HL-60 (cell line): ENCODE measurements at places on chromosomes 6 and 20.
A peak's percentile ranks its signal among the peaks of the same experiment; 100 is the strongest.

GRCh38 chr6:8193541-8193940, 91.2 kb upstream of the EEF1E1 start:
- no peak for DNase-seq

GRCh38 chr20:21767739-21768223, 62.3 kb downstream of the PAX1 start:
- DNase-seq = peak; percentile 12

DNA sequence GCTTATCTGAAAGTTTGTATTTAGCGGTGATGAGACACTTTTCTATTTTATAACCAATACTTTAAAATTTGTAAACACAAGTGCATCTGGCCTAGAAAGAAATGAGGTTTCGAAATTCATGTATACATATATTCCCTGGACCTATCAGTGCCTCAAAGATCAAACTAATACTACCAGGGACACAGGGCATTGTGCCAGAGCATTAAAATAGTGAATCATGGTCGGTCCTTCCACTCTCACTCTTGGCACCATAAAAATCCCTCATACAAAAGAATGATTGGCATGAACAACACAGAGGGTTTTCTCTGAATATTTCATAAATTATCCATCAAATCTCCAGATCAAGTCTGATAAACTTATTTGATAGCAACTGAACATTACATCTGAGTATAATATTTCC, 62.0 kb downstream of the MMUT start:
- no peak for DNase-seq

- DNase-seq = no peak
Measured at GRCh38 chr6:69880601-69881000, 14.2 kb downstream of the COL19A1 start.

DNA sequence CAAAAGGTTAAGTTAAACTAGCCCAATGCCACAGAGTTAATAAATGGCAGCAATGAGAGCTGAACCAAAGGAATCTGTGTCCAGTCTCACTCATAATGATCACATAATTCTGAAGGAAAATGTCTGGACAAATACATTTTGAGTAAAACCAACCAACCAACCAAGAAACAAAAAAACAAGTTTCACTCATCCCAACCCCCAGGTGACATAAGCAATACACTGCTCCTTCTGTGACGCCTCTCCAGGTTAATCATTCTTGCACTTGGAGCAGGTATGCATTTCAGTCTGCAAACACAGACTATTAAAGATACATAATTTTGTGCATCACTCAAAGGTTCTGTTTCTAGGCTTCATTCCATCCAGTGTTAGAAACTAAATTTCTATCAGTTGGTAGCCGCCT, 35.2 kb upstream of the MC3R start:
- no peak for DNase-seq

DNA sequence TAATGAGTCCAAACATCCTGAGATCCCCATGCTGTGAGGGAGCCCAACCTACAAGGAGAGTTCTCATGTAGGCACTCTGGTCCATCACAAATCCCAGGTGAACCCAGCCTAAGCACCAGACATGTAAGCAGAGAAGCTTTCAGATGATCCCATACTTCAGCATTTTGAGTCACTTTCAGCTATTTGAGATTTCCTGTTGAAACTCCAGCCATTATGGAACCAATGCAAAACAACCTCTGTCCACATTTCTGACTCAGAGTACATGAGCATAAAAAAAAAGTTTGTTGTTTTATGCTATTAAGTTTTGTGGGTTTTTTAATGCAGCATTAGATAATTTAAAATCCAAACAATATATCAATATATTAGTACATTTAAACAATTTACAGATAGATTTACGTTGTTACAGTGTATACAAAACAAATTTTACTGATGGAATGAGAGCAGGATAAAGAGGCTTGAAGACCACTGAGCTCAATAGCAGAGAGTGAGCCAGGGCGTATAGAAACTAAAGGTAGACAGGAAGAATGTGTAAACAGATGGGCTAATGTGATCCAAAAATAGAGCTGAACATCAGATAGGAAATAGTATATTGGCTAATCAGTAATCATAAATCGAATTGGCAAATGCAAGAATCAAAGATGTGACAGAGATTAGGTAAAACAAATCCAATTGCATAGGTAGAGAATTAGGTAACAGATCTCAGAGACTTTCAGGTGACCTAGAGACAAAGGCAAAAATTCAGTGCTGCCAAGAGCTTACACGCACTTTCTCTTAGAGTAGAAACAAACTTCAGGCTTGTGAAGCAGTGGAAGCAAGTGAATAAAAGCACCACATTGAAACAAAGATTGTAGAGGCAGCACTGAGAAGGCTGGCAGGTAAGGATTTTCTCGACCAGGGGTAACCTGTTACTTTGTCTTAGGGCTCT, 36.2 kb upstream of the PLCB1 start:
- no peak for DNase-seq

DNA sequence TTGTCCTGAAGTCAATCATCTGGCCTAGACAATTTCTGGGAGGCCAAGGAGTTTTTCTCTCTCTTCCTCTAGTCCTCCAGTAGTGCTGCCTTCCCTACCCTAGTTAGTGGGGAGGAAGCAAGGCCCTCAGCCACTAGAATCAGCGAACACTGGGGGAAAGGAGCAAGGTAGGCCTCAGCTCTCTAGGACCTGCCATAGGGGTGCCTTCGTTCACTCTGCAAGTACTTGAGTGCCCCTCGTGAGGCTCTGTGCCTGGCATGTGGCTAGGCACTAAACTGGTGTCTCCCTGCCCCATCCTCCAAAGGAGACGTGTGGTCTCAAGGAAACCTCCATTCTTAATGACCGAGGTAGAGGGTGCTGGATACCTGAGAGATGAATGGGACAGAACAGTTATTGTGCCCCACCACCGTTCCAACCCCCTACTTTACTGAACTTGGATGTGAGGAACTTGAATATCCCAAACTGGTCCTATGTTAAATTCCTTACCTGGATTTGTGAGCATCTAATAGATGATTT, 1.1 kb downstream of the DEF6 start:
- DNase-seq = no peak
